Kasumi-1 (cell line): ENCODE measurements at places on chromosomes 4 and X.

- DNase-seq: peak; percentile 3
Observed at GRCh38 chr4:40502220-40502619, 127.4 kb downstream of the RBM47 start.

GRCh38 chr4:189979196-189980047 is 38.8 kb downstream of the FRG1 start:
- DNase-seq: no peak

- DNase-seq: no peak
Observed at GRCh38 chrX:40683245-40683644, 35.9 kb upstream of the CXorf38 start.

- no peak for DNase-seq
Observed at GRCh38 chr4:99947608-99948007, 1.2 kb upstream of the DNAJB14 start.

- DNase-seq: no peak
Observed at GRCh38 chr4:129550281-129550785, 454.4 kb downstream of the C4orf33 start.

DNA sequence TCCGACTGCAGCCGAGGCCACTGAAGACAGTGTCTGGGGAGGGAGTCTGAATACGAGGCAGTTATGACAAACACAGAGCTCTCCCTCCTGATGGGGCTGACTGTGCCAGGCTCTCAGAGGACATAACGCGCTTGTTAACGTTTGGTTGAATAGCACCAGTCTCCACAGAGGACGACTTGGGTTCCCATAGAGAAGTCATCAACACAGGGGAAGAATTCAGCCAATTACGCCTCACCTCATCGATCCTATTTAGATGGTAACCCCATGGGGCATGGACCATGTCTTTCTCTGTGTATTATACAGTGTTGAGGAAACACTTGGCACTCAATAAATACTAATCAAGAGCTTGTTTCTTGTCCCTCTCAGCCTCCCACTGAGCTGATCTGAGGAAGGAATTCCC is 642.6 kb upstream of the LCORL start:
- DNase-seq: no peak

- DNase-seq: no peak
Observed at GRCh38 chrX:20693078-20693477, 426.4 kb upstream of the RPS6KA3 start.

GRCh38 chr4:42767669-42768068 is 110.8 kb upstream of the ATP8A1 start:
- DNase-seq: no peak

DNA sequence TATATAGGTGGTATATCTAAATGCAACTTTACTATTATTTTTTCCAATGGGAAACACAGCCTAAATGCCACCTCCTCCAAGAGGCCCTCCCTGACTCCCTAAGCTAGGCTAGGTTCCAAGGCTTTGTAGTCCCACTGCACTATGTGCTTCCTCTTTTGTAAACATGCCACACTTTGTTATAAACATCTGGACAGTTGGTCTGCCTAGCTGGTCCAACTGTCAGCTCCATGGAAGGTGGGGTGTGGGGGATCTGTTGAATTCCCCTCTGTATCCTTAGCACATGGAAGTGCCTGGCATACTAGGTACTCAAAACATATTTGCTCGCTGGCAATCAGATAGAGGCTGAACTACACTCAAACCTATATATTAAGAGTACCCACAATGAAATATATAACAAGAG is 63.4 kb downstream of the SLC9A7 start:
- peak; percentile 17 for DNase-seq
